ENCODE measurements at places on chromosomes 2 and 18.

GRCh38 chr2:140085674-140086073 is 1305.5 kb upstream of the NXPH2 start:
- DNase-seq: no peak

DNA sequence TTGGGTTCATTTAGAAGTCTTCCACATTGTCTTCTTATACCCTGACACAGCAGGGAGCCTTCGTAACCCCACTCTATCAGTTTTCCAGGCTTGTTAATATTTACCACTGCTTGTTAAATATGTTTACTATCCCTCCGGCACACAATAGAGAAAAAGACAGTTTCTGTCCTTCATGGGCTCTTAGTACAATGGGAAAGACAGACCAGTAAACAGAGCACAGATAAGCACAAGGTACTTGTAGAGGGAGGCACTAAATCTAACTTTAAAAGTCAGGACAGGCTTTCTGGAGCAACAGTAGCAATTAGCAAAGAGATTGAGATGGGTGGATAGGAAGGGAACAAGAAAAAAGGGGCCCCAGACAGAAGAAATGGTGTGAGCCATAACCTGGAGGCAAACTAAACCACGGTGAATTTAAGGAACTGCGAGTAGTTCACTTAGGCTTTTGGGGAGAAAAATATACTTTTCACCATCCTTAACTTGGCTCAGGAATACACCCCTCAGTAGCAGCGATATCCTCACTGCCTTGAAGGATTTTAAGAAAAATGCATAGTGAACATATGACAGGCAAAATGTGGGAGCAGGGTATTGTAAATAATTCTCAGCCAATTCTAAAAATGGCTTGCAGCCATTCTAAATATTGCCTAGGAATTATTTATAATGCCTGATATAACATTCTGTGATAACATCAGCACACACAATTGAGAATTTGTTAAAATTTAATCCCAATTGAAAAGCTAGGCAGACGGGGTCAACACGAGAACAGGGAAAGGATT is 383.7 kb downstream of the CDH2 start:
- no peak for DNase-seq

DNA sequence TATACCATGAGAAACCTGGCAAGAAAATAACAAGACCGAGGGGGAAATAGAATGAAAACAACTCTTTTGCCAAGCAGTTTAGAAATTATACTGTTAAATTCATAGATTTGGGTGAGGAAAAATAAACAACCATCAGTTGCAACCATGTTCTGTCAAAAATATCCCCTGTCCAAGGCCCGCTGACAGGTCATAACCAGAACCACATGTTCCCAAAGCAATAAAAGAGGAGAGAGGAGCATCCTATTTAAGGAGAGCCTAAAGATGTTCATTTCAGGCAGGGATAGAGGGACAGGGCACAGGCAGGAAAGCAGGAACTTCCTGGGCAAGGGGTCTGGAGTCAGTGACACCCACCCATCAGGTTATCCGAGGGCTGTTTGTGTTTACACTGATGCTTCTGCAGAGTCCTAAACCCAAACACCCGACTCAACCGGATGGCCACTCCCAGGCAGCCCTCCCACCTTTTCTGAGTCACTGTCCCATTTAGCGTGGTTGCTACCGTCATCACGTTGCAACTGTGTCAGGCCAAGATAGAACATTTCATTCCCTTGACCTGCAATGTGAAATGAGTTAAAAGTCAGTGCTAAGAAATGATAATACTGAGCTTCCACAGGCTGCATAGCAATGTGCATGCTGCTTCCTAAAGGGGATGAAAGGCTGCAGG is 468.3 kb upstream of the RAB12 start:
- DNase-seq: no peak

DNA sequence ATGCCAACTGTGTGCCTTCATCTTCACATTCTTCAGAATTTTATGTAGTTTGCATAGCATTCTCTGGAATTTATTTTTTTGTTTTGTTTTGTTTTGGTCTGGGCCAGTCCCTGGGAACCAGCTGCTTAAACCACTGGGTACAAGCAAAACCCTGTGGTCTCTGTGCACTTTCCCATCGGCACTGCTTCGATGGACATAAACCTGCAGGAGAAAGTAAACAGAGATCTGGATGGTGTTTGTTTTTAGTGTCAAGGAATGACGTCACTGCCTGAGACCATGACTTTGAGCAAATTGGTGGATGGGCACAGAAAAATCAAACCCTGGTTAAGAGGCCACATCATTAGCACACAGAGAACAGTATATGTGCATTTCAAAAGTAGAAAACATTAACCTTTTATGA is 64.7 kb upstream of the RASGRP3 start:
- DNase-seq: no peak

- DNase-seq: no peak
These were observed 931.3 kb downstream of the CPS1 start for GRCh38 chr2:211487733-211488132.

GRCh38 chr2:238495422-238495821 is 68.7 kb downstream of the ASB1 start:
- DNase-seq: no peak

DNA sequence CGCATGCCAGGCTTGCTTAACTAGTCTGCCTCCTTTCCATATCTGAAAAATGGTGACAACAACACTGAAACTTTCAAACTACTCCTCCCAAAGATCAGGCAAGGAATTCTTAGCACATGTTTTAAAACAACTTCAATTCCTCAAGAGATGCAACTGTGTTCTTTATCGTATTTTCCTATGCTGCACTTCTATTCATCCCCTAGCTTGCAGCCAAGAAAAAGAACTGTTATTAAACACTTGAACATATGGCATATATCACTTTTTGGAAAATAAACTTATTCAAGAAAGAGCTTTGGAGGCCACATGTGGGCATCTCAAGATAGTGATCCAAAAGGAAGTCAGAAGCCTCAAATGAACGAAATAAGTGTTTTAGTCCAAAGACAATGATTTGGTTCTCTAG is 75.6 kb upstream of the STAM2 start:
- DNase-seq: no peak

- DNase-seq: no peak
These were observed 281.3 kb downstream of the TDRD15 start for GRCh38 chr2:21404827-21405625.

DNA sequence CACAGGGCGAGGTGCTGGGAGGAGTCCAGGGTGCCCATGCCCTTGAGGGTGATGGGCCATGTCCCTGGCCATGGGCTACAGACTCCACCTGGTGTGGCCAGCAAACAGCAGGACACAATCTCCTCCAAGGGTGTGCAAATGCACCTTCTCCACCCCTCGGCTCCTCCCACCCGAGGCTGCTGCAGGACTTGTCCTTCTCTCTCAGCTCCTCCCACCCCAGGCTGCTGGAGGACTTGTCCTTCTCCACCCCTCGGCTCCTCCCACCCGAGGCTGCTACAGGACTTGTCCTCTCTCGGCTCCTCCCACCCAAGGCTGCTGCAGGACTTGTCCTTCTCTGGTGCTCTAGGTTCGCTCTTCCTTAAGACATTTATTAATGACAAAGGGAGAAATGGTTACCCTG is 57.3 kb upstream of the SNTG2 start:
- no peak for DNase-seq

- peak; percentile 51 for DNase-seq
These were observed 64.7 kb downstream of the DGKD start for GRCh38 chr2:233418761-233419546.

- DNase-seq: no peak
These were observed 93.5 kb upstream of the NEDD4L start for GRCh38 chr18:57950542-57950941.

DNA sequence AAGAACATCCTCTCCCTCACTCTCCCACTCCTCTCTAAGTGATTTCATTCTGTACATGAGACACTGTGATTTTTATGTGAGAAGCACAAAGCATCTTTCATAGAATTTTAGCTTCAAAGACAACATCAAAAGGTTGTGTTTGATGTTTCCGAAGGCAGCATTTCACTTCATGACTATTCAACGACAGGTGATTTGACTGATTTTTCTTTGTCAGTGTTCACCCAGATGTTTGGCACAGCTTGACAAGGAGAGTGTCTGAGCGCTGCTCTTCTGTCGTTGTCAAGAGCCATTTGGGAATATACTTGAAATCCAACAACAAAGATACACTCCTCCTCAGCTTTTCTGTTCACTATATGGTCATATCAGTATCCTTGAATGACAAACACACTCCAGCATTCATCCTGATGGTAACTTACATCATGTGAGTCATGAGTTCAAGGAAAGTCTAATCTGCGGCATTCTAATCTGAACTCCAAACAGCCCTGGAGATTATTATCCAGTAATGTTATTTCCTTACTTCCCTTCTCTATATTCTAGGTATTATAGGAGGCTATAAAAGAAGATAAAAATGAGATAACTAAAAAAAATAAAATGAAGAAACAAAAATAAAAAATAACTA is 45.9 kb upstream of the ST6GAL2 start:
- DNase-seq: no peak

DNA sequence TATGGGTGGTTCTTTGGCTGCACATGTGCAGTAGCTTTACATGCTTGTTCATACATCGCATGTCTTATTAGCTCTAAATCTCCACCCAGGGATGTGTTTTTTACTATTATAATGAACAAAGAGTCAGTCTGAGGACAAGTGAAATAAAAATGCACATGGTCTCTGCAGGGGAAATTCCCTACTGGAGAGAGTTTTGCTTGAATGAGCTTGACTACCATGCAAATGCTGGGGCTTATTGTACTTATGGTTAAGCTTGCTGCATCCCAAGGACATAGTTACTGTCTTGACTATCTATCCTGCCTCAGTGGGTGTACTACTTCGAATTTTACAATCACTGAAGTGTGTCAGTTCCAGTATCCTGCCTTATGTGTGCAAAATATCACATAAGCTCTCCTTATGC is 362.7 kb downstream of the TDRD15 start:
- no peak for DNase-seq

- DNase-seq: no peak
These were observed 2.1 kb downstream of the PDIA6 start for GRCh38 chr2:10810202-10811161.

DNA sequence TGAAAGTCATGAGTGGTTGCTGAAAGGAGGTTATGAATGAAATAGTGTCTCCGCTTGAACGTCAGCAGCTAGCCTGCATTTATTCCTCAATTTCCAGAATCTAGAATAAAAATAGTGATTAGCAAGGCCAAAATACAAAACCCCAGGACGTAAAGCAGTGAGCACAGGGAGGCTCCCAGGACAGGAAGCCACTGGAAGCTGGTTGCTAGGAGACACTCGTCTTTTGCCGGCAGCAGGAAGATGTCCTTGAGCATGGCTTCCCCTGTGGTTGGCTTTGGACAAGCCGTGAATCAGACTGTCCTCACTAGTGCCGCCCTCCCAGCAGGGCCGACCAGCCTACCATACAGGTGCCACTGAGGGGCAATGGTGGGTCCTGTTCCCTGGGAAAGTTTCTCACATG is 374.4 kb downstream of the MTX2 start:
- no peak for DNase-seq

- no peak for DNase-seq
These were observed 234.6 kb upstream of the CDH19 start for GRCh38 chr18:66838340-66838987.

- DNase-seq: no peak
These were observed 22.0 kb downstream of the EFHD1 start for GRCh38 chr2:232655392-232655791.

- DNase-seq: no peak
These were observed 247.5 kb downstream of the PTH2R start for GRCh38 chr2:208654056-208654455.

GRCh38 chr2:159272156-159272555 is 14.3 kb downstream of the WDSUB1 start:
- DNase-seq: no peak

- DNase-seq: no peak
These were observed 62.2 kb downstream of the PAPOLG start for GRCh38 chr2:60818272-60818671.

GRCh38 chr18:39795350-39795749 is 2159.7 kb upstream of the PIK3C3 start:
- DNase-seq: no peak

DNA sequence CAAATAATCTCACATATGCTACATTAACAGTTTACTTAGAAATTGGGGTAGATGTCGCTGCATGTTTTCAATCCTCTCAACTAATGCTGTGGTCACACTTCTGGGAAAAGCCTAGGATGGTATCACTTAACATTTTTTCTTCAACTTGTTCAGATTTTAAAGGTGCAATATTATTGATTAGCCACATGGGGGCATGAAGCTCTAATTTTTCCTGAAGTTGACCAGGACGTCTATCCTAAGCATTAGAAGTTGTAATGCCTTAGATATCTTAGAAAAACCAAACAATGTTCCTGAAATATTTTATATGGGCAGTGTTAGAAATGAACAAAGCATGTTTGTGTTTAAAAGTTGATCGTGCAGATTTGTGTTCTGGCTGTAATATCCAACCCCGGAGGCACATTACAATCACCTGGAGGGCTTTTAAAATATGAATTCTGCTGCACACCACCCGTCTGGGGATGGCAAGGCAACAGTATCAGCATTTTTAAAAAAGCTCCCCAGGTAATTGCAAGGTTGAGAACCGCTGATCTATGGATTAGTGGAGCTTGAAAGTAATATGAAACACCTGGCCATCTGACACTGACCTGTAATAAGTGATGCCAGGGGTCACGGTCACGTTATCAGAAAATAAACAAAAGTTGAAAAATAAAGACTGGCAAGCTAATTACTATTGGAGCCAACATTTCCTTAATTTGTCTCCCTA is 100.5 kb upstream of the LMAN1 start:
- no peak for DNase-seq

- DNase-seq: no peak
These were observed 266.1 kb downstream of the SLC4A3 start for GRCh38 chr2:219893541-219893940.

GRCh38 chr2:46699934-46700256 is 215.7 kb downstream of the MCFD2 start:
- no peak for DNase-seq

DNA sequence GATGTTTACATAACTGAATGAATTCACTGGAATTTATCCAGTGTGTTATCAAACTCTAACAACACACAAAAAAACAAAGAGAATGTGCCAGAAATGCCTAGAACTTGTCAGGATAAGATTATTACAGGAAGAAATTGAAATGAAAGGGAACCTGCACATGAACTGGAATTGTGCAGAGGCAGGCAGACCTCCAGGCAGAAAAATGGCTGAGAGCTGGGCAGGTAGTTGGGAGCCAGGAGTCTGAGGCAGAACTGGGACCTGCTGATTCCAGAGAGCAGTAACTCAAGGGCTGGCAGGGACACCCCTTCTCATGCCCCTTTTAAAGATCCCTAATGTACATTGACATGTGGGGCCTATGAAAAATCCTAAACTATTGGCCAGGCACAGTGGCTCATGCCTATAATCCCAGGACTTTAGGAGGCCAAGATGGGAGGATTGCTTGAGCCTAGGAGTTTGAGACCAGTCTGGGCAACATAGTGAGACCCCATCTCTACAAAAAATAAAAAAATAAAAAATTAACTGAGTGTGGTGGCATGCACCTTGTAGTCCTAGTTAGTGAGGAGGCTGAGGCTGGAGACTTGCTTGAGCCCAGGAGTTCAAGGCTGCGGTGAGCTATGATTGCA is 674 bp upstream of the SP110 start:
- DNase-seq: no peak

DNA sequence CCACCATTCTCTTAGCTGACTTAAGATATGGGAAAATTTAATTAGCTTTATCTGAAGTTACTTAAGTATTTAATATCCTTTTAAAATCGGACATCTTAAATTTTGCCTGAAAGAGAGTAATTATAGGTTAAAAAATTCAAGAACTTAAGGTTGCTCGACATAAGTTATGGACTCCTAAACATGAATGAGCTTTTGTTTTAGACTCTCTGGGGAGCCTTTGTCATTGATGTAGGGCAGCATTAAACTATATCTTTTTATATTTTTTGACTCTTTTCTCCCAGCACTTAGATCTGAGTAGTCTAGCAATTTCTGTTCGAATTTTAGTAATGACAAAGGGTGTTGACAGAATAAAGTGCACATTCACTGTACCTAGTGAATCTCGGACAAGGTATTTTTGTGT is 4.7 kb downstream of the PHLPP1 start:
- DNase-seq: no peak
